ENCODE measurements at places on chromosomes 7 and 10. TPM values are rescaled to one million over a fixed set of nuclear protein-coding genes. Genes with fewer than 3 reads are reported as not detected.

DNA sequence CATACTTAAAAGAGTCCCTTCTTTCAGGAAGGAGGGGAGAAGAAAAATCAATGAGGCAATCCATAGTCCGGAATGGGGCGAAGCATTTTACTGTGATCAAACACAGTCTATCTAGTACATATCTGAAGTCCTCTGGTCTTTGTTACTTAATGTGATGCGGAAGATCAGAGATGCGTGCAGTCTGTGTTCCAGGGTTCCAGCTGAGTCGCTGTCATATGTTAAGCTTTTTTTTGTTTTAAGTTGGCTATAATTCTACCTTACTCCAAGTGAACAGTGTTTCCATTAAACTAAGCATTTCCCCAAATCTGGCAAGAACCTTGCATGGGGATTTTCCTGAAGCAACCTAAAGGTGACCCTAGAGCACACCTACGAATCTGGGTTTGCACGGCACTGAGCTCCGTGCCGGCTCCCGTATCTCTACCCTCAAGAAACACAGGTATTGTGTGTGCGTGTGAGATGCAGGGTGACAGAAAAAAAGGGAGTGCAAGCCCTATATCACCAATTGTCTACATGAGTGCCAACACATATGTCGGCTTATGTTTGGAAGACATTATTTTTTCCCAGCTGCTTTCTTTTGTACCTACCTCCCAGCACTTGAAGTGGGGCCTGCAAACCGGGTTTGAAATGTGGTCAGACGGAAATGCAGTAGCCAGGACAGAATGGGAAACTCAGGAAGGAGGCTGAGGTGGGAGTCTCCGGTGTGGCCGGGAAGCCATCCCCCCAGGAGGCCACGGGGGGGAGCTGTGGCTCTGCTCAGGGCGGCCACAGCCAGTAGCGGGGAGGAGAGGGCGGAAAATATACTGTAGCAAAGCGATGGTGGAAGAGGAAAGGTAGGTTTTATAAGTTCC is 435.8 kb upstream of the MGMT start:
- peak; percentile 67 for DNase-seq

DNA sequence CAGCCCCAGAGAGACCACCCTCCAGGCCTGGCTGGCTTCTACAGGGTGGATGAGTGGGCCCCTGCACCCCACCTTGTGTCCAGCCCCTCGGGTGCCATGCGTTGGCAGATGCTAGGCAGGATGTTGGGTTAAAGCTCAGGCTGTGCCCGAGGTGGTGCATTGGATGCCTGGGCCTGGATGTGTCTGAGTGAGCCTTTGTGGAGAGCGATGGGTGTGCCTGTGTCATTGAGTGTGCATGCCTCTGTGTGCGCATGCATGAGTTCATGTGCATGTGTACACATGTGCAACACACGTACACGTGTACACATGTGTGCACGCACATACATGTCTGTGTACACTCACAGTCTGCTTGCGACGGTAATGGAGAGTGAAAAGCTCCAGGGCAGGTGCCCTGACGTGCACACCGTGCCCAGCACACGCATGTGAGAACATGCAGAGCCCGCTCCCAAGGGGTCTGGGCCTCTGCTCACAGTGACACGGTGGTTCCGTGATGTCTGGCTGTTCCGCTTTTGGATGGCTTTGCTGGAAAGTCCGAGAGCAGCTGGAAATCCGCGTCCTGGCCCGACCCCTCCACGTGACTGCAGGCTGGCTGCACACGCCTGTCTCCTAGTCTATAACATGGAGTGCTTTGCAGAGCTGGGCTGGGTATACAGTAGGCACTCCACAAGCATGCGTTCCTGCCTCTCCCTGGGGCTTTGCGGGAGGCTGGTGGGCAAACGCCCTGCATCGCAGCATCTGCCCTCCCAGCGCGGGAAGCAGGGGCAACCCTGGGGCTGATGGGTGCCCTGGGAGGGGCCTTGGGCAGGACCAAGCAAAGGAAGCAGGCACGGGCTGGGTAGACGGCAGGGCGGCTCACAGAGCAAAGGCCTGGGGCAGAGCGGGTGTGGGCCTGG is 36.9 kb downstream of the ELFN1 start:
- DNase-seq: no peak

- peak; percentile 82 for DNase-seq
Measured at GRCh38 chr7:12719141-12719919, 31.9 kb downstream of the ARL4A start.

DNA sequence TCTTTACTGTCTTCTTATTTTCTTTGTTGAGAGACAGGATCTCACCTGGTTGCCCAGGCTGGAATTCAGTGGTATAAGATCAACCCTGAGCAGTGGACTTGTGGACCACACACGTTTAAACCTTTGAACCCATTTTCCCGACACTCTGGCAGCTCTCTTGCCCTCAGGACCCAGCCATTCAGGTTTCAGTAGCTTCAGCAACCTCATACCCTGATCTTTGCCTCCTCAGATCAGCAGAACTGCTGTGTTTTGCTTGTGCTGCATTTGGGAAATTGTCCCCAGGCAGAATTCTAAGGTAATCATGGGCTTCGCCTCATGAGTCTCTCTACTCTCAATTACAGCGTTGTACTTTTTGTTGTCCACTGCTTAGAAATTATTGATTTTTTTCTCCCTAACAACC is 317.6 kb upstream of the KIAA1217 start:
- no peak for DNase-seq

- DNase-seq: no peak
Measured at GRCh38 chr7:104299323-104299722, 29.1 kb upstream of the LHFPL3 start.

The GSDME gene
- 51.1 TPM for polyA plus RNA-seq
